ENCODE measurements at places on chromosomes 6 and 20.

- DNase-seq: no peak
Measured at GRCh38 chr6:24883618-24884017, 52.1 kb downstream of the RIPOR2 start.

DNA sequence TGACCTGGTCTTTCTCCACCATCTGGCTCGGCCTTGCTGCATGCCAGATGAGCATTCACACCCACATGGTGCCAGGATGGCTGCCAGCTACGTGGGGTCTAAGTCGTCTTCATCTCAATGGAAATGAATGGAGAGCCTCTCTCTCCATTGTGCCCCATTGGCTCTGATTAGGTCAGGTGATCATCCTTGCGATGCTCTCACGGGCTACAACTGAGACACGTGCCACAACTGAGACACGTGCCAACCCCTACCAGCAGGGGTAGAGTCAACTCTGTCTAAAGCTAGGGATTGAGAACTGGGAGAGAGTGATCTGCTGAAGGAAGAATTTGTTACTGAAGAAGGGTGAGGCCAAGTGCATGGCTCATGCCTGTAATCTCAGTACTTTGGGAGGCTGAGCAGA lies 67.3 kb upstream of the RALY start:
- no peak for DNase-seq

DNA sequence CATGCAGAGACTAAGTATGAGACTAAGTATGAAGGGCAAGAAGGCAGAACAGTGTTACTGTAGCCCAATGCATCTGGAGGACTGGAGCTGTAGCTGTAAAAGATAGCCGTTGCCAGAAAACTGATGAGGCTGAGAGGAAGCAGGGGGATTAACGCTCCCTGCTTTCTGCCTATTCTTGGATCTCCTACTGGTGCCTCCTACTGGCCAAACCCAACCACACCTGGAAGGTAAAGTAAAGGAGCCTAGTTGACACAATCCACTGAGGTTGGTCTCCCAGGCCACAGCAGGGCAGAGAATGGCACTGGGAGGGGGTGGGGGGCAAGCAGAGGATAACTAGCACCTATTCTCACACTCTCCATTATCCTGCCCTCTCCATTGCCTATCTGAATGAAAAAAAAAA lies 105.0 kb upstream of the MRPS10 start:
- no peak for DNase-seq

- no peak for DNase-seq
Measured at GRCh38 chr20:9139106-9139833, 70.4 kb downstream of the PLCB4 start.

GRCh38 chr6:136745300-136745699 lies 47.0 kb downstream of the MAP3K5 start:
- no peak for DNase-seq

DNA sequence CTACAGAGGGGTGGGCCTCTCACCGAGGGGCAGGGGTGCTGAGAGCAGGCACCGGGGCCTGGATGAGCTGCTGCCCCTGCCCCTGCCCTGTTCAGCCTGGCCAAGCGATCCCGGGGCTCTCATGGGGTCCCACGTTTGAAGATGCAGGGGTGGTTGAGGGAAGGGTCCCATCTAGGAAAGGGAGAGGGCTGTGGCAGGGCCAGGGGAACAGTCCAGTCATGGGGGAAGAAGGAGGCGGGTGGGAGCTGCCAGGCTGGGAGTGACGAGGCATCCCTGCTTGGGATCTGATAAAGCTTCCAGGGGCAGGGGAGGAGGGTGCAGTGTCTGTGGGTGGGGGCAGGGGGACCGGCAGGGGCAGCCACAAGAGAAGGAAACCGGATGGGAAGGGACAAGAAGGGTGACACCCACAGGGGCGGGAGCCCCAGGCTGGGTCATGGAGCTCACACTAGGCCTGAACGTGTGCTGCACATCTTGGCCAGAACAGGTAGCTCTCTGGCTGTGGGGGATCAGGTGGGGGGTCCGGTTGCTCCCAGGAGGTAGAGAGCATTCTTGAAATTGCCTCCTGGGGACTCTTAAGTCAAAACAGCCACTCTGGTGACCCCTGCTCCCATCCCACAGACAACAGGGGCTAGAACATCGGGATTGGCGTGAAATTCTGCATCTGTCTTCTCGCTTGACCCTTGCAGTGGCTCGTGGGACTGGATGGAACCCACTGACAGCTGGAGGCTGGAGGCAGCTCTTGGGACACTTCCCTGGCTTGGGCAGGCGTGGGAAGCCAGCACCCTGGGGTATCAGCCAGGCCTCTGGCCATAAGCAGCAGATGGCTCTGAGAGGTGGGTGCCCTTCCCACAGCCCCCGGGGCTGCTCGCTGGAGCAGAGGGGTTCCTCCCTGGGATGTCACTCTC lies 58.0 kb upstream of the GATA5 start:
- DNase-seq: peak; percentile 55

- DNase-seq: no peak
Measured at GRCh38 chr6:3750317-3751076, 1.0 kb downstream of the PXDC1 start.

- no peak for DNase-seq
Measured at GRCh38 chr20:21496452-21496851, 17.4 kb downstream of the NKX2-2 start.

DNA sequence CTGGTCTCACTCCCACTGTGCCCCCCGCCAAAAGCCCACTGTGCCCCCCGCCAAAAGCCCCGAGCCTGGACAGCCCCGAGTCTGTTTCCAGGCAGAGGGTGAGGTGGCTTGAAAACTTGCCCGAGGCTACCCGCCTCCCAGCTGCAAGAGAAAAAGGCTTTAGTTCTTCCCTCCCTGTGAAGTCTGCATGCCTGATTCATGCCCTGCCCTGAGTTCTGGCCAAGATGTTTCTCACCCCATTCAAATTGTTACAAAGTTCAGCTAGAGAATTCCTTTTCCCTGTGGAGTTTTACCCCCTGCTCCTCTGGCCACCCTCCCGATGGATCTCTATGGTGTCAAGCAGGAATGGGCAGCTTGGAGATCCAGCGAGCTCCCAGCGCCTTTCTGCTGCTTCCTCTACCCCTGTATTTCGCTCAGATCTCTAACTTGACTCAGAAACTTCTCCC lies 298.8 kb upstream of the MAP3K7 start:
- no peak for DNase-seq

All from GDM1 (cell line).